ENCODE measurements at places on chromosomes 1 and 21.
A peak's percentile ranks its signal among the peaks of the same experiment; 100 is the strongest.

DNA sequence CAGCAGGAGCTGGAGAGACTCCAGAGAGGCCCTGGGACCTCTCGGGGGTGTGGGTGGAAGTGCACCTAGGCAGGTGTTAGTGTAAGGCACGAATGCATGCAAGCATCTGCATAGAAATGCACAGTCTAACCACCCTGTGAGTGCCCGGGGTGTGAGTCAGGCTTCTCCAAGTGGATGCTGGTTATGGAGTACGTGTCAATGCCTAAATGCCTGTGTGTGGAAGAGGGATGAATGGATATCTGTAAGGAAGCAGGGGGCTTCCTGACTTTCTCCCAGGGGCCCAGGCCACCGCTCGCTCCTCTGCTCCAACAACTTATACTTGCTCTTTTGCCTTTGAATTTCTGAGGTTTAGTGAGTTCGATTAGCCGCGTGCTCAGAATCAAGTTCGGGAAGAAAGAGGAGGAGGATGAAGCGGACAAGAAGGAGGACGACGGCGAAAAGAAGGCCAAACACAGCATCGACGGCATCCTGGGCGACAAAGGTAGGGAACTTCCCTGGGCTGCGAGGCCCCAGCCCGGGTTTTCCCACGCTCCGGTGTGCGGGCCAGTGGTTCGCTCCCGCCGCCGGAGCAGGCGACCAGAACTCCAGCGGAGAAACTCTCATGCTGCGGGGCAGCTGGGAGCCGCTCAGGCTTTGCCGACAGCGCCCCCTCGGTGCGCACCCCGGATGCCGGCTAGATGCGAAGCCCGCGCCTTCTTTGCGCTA lies 5.4 kb downstream of the PAX7 start:
- DNase-seq = no peak

GRCh38 chr1:201192261-201192788 lies 1.7 kb downstream of the IGFN1 start:
- DNase-seq = no peak

GRCh38 chr1:1625824-1626206 lies 6.2 kb upstream of the MMP23B start:
- peak; percentile 39 for DNase-seq

DNA sequence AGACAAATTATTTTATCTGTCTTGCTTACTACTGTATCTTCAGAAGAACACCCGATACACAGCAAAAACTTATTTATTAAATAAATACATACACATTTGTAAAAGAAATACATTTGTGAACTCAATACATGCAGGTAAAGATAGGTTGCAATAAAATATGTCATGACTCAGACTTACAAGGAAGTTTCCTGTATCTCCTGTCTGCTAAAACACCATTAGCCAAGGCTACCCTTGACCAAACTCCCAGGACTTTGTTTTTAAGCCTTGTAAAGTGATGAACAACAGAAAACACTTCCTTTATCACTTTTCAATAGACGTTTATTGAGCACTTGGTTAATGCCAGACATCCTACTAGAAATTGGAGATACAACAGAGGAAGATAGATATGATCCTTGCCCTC lies 56.5 kb upstream of the HSD17B7 start:
- DNase-seq = no peak

DNA sequence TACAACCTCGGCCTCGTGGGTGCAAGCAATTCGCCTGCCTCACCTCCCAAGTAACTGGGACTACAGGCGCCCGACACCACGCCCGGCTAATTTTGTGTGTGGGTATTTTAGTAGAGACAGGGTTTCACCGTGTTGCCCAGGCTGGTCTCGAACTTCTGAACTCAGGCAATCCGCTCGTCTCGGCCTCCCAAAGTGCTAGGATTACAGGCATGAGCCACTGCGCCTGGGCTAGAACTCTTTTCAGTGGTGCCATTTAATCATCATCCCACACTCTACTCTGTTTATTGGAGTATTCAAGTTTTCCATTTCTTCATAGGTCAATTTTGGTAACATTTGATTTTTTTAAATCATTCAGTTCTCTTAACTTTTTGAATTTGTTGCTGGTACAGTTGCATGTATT lies 101.3 kb downstream of the DHRS3 start:
- no peak for DNase-seq

DNA sequence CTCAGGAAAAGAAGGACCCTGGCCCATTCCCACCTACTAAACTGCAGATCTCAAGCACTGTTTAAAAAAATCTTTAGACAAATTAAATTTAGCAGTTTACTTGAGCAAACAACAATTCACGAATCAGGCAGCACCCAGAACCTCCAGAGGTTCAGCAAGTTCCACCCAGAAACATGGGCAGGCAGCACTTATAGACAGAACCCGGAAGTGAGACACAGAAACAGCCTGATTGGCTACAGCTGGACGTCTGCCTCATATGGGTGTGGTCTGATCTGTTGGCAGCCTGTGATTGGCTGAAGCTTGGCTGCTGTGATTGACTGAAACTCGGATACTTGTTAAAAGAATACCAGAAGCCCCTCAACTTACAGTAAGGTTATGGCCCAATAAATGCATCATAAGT lies 34.7 kb upstream of the COL6A2 start:
- peak; percentile 2 for DNase-seq

DNA sequence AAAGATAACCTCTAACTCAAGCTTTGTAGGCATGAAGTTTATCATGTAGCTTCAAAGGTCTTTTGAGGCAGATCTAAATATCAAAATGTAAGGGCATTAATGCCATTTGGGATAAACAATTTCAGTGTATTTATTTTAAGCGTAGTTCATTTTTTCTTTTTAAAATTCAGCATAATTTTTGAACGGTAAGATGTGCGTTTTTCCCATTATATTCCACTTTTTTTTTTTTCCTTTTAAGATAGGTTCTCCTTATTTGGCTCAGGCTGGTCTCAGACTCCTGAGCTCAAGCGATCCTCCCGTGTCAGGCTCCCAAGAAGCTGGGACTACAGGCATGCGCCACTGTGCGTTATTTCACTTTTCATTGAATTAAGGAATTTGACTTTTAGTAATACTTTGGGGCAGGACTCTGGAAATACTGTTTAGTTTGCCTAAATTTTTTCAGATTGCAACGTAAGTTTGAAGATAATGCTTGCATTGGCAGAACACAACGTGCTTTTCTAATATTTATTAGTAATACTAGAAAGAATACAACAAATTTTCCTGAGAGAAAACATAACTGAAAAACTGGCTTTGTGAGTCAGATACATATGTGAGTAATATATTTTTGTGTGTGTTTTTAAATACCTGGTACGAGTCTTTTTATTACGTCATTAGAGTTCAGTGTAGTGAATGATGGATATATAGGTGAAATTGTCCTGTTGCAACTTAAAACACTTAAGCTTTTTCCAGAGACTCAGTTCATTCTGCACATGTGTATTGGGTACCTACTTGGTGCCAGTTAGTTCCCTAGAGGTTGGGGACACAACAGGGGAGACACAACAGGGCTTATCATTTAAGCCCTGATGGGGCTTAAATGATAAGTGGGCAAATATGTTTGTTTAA lies 2.2 kb downstream of the RALGPS2 start:
- DNase-seq = no peak

DNA sequence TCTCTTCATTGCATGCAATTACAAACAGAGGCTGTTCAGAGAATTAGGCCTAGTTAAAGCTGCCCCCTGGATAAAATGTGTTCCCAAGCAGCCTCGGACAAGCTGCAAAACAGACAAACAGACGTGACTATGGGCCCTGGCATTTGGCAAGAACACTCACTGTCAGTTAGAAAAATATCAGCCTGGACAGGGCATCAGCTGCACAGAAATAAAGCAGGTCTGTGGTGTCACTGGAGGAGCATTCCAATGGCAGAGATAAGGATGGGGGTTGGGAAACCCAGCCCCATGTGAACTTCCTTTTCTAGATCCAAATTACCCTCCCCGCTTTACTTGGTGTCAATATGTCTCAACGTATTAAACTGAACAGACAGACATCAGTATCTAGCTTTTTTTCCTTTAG lies 177.1 kb downstream of the GPATCH2 start:
- DNase-seq = no peak

GRCh38 chr1:25062621-25063255 lies 132.7 kb upstream of the RUNX3 start:
- no peak for DNase-seq

- DNase-seq = no peak
Observed at GRCh38 chr1:160373696-160374095, 6.8 kb downstream of the NHLH1 start.

- no peak for DNase-seq
Observed at GRCh38 chr1:155961937-155962336, 16.4 kb downstream of the ARHGEF2 start.

DNA sequence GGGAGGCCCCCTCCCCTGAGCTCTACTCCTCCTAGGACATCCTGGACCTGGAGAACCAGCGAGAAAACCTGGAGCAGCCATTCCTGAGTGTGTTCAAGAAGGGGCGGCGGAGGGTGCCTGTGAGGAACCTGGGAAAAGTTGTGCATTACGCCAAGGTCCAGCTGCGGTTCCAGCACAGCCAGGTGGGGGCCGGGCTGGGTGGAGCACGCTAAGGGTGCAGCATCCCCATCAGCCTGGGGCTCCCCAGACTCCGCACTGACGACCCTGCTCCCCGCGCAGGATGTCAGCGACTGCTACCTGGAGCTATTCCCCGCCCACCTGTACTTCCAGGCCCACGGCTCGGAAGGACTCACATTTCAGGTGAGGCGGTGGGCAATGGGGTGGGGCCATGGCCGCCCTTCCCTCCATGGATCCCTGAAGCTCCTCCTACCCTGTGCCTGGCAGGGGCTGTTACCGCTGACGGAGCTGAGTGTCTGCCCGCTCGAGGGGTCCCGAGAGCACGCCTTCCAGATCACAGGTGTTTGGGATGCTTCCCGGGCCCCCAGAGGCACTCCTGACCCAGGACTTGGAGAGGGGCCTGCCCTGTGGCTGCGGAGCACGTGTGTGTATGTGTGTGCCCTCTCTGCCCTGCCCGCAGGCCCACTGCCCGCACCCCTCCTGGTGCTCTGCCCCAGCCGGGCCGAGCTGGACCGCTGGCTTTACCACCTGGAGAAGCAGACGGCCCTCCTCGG lies 4.1 kb downstream of the PLEKHN1 start:
- no peak for DNase-seq

GRCh38 chr1:31891280-31891679 lies 46.9 kb downstream of the PTP4A2 start:
- DNase-seq = peak; percentile 84

GRCh38 chr1:208868554-208868953 lies 624.4 kb upstream of the PLXNA2 start:
- no peak for DNase-seq

DNA sequence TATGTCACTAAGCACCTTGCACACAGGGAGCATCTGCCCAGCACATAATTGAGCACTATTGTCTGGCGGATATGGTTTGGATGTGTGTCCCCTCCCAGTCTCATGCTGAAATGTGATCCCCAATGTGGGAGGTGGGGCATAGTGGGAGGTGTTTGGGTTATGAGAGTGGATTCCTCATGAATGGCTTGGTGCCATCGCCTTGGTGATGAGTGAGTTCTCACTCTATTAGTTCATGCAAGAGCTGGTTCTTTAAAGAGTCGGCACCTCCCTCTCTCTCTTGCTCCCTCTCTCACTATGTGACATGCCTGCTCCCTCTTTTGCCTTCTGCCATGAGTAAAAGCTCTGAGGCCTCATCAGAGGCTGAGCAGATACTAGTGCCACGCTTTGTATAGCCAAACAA lies 9.5 kb downstream of the CTSK start:
- DNase-seq = no peak

- DNase-seq = peak; percentile 54
Observed at GRCh38 chr1:66333466-66334199, 200.3 kb upstream of the SGIP1 start.

DNA sequence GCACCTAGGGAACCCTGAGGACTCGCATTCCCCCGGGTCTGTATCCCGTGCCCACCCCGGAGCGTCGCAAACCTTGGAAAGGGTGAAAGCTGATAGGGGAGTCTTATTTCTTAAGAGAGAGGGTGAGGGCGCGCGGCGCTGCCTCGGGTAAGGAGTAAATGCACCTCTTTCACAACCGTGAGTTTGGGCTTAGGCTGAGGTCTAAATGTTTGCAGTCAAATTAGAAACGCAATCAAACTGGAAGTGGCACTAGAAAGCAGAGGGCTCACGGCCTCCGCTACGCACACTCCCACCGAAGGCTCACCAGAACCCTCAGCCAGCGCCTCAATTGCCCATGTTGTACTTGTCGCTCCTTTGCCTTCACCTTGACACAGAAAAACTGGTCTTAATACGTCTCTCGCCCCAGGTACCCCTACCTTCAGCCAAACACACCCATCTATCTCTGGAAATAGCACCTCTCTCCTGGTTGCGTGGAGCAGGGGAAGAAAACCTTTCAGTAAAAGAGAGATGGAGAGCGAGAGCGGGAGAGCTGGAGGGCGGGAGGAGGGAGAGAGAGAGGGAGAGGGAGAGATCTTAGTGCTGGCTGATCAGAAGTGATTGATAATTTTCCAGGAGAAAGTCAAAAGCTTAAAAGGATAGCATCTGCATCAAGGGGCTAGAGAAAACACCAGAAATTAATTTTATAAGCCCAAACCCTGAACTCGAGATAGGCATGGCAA lies 1.7 kb upstream of the HLX start:
- DNase-seq = no peak
